ENCODE measurements at places on chromosomes 6 and 20.

DNA sequence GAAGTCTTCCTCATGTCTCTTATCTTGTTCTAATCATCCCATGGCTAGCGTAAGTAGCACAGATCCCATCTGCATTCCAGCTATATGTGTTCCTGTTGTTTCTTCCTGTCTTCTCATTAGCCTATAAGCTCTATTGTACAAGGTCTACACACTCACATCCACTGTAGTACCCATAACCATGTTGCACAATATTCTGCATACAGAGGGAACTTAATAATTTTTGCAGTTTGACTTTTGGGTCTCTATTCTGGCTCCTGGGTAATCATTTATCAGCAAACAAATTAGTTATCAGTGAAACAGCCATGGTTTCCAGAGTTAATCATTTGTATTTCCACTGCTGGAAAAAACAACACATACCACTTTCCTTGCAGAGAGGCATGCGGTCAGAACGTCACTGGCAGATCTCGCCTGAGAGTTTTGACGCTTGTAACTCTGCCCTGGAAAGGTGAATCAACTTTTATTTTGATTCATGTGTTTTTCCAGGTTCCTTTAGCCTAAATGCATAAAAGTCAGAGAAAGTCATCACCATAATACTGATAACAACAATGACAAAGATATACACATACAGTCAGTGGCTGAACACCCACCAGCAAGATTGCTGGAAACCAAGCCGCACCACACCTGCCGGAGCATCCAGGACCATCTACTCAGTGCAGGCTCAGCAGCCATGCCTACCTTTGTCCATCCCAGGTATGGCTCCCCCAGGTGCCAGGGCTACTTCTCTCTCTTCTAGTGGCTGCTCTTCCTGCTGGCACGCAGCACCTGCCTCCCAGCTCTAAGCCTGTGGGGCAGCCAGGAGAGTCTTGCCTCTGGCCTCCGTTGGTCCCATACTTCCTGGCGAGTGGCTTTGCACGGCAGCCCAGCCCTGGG is 158.2 kb downstream of the QRSL1 start:
- no peak for DNase-seq

DNA sequence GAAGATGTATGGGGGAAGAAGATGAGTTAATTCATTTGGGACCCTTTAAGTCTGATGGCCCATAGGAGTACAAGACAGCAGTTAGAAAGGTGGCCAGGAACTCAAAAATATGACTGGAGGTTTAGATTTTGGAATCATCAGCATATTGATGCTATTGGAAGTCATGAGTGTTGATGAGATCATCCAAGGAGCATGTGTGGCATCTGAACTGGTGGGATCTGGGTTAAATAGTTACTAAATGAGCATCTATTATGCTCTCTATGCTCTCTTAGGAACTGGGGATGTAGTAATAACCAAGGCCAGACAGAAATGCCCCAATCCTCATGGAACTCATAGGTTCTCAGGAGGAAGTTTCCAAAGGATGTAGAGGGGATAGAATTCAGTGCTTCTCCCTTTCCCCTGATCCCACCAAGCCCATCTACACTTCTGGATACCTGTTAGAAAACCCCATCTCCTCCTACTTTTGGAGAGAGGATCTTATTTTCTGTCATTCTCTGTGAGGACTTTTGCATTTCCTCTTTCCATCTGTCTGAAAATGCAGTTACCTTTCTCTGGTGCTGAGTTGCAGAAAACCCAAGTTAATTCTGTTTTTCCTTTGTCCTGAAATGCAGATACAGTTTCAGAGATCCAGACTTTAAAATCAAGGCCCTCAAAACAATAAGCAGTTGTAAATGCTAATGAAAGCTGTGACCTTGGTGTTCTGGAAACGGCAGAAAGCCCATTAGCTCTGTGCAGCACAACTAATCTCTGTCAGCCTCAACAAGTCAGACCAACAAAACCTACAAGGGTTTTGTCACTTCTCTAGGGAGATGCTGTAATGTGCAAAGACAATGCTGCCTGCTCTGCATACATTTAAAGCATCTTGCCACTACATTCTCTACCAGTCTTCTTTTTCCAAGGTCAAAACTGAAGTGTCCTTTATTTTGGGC is 65.8 kb downstream of the TBC1D7 start:
- peak; percentile 15 for DNase-seq

GRCh38 chr20:53995949-53996348 is 74.4 kb downstream of the BCAS1 start:
- peak; percentile 22 for DNase-seq

DNA sequence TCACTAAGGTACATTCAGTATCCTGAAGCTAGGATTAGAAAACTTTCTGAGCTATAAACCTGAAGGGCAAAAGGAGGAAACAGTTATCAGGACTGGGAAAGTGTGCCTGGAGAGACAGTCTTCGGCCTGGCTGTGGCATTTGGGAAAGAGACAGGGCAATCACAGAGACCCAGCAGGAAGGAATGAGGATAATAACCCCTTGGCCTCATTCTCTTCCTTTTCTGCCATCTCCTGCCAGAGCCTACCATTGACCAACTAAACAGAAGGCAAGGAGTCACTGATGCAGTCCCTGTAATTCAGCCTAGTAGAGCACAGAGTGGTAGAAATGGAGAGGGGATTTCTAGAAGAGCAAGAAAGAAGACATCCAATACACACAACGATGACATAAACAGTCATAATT is 359.4 kb downstream of the HDGFL1 start:
- DNase-seq, result no peak

DNA sequence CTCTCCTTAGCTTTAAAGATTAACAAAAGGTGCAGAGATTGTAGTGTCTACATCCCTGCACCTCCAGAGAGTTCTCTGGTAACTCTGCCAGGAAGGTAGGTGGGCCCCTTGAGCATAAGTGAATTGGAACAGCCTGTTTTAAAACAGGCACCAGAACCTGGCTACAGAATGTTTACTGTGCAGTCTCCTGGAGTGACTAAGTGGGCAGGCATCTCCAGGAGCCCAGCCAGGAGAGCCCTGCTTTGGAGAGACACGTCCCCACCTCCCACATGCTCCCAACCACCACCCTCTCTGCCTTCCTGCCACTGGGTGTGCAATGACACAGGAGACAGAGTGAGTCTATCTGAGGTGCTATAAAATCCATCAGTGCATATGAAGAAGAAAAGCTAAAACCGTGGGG is 110.3 kb upstream of the EYA4 start:
- peak; percentile 60 for DNase-seq

DNA sequence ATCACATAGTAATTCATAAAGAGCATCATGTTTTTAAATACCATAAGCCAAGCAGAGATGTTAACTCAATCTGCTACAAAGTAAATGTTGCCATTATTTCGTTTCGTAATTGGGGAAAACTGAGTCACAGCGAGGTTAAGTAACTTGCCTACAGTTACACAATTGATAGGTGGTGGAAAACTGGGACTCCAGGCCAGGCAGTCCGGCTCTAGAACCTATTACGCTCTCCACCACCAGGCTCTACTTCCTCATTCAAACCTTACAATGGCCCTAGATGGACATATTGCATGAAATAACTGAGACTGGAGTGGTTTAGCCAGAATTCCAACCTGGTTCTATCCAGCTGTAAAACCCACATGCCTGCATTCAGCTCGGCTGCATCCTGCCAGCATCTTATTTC is 58.2 kb downstream of the LINC00237 start:
- no peak for DNase-seq

GRCh38 chr6:68636666-68637065 is 1.6 kb downstream of the ADGRB3 start:
- no peak for DNase-seq

GRCh38 chr6:88712243-88712936 is 251.0 kb downstream of the RNGTT start:
- no peak for DNase-seq

- no peak for DNase-seq
Observed at GRCh38 chr6:157158456-157158855, 164.9 kb downstream of the TMEM242 start.

DNA sequence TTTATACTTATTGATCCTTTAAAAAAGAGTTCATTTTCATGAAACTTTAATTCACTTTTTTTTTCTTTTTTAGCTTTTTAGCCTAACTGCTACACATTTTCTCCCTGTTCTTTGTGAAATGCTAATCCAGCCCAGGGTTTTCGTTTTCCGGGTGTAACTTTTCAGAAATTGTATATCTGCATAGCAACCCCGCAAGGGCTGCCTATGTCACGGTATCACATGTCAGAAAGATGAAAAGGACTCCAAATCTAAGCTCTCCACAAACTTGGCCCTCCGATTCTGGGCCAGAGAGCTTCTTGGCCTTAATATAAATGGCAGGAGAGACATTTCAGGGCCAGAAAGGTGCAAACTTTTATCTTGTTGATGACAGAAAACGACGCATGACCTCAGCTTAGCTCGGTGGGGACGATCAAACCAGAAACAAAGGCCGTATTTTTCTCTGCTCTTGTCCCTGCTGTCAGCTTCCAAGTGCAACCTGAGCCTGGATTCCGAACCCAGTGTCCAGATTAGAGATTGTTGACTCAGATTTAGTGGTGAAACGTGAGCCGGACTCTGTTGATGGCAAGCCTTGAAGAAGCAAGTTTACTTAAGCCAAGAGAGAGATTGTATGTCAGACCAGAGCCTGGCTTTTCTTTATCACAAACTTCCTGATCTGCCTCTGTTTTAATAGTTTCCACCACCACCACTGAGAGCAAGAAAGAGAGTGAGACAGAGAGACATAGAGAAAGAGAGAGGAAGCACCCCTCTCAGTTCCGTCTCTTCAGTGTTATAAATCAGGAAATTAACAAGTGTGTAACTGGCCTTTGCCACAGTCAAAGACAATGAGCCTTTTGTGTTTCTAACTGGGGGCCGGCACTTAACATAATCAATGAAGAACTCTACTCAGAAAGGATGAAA is 157.8 kb downstream of the SCML4 start:
- peak; percentile 46 for DNase-seq

GRCh38 chr6:142802124-142802523 is 142.9 kb downstream of the HIVEP2 start:
- peak; percentile 99 for DNase-seq

DNA sequence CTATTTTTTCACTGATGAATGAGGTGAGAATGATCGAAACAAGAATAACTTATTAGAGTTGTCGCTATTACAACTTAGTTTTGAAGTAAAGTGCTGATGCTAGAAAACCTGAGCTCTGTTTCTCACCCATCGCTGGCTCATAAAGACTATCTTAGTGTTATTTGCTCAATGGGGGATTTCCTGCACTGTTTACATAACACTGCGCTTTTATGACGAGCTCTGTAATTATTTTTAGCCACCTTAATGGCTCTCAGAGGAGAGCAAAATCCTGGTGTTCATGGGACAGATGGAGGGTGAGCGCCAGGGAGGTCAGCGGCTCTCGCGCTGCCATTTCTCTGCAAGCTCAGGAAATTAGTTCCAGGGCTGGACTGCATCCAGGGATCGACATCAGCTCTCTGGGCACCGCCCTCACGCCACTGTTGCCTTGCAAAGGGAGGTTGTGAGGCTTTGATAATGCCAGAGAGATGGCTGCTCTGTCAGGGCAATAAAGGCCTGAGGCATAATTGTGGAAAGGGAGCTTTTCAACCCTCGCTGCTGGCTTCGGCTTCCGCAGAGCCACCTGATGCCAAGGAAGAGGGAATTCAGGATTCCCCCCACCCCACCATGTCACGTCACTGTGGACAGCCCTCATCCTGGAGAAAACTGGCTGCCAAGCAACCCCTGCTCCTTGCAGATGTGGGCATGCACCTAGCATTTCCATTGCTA is 72.0 kb downstream of the DACT2 start:
- no peak for DNase-seq

- DNase-seq, result no peak
Observed at GRCh38 chr6:140459209-140459608, 1084.8 kb upstream of the CITED2 start.

DNA sequence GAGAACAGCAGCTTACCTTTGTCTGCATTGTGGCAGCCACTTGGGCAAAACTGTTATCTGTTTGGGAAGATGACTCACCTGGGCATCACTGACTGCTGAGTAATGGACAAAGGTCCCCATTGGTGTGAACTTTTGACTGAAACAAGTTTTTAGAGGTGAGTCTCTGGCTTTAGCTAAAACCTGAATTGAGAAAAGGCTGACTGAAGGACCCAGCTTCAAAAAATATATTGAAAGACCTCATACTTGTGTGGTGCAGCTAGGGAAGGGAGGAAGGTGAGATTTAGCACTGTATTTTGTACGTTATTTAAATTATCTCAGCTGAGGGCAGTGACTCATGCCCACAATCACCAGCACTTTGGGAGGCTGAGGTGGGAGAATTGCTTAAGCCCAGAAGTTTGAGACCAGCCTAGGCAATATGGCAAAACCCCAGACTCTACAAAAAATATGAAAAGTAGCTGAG is 4.5 kb upstream of the CITED2 start:
- peak; percentile 47 for DNase-seq

DNA sequence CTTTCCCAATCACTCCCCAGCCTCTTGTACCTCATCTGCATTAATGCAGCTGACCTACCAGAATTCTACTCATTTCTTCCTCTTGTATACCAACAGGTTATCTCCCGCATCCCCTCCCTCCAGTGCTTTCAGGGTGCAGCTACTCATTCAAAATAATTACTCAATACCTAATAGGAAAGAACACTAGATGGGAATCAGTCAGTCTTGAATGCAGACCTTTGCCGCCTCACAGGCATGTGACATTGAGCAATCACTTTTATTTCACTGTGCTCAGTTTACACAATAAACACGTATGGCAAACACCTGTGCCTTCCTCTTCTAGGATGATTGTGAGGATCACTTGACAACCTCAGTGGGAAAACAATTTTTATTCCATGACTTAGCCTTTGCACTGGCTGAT is 13.3 kb downstream of the ZSCAN31 start:
- no peak for DNase-seq

DNA sequence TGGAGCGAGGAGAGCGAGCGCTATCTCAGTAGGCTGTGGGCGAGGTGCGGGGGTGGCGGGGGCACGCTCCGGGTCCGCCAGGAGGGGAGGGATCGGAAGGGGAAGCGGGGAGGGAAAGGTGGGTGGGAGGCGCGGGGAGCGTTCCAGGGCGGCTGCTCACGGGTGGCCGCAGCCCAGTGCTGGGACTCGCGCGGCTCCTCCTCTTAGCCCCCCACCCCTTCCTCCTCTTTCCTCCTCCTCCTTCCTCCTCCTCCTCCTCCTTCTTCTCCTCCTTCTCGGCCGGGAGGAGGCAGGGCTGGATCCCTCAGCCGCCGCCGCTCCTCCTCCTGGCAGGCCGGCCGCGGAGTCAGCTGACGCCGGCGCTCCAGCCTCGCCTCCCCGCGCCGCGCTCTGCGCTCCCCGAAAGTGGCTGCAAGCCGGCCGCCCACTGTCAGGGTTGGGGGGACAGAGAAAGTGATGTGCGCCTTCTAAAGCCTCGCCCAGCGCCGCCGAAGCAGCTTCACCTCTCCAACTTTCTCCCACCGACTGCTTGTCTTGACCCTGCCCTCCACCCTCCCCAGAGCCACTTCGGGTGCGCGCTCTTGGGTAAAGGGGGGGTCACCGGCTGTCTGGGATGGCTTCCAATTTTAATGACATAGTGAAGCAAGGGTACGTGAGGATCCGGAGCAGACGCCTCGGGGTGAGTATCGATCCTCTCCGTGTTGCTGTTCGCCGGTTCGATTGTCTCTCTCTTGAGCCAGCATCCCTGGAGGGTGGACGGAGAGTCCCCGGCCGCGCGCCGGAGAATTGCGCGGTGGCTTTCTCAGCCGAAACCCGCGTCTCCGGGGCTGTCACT is at the start of gene DOK5:
TSS of gene DOK5 (plus strand) at position 260 of the 835 bp plus-strand sequence. CDS start at position 614, 354 bp downstream.
- DNase-seq, result peak; percentile 78

GRCh38 chr20:2005831-2006426 is 12.1 kb upstream of the PDYN start:
- DNase-seq, result peak; percentile 59

GRCh38 chr20:37968841-37969401 is 64.3 kb downstream of the TTI1 start:
- DNase-seq, result peak; percentile 22

Measured in fibroblast of skin of right biceps (primary cell).